ENCODE measurements at places on chromosomes 6 and 20.

DNA sequence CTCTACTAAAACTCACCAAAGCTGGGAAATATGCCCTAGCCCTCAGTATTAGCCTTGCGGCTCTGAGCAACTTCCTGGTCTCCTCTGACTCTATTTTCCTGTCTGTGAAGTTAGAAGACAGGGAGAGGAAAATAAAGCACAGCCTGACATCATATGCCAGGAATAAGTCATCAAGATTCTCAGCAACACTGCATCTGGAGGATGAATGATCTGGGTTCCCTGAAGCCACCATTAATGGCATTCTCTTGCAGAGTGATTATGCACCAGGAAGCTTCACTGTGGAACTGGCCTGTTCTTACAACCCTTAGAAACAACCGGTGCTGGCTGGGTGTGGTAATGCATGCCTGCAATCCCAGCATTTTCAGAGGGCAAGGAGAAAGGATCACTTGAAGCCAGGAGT lies 12.4 kb downstream of the ADGRF5 start:
- DNase-seq = no peak

DNA sequence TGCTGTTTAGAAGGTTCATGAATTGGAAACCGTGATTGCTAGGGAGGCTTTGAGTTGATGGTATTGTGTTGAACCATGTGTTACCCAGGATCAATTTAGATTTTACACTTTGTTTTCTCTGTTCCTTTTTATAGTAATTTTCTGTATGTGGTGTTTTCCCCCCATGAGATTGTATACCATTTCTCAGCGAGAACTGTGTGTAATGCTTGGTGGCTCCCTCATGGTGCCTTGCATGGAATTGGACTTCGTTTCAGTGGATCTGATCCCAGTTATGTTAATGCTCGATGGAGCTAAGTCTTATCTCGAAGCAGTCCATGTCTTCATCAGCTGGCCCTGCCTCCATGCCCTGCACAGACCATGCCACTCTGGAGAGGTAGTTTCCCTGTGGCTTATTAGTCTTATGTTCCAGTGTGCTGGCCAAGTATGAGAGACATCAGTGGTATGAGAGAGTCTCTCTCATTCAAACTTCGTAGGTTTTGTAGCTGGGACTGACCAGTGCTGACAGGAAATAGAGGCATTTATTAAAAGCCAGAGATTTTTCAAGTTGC lies 18.7 kb downstream of the PTPN1 start:
- no peak for DNase-seq

DNA sequence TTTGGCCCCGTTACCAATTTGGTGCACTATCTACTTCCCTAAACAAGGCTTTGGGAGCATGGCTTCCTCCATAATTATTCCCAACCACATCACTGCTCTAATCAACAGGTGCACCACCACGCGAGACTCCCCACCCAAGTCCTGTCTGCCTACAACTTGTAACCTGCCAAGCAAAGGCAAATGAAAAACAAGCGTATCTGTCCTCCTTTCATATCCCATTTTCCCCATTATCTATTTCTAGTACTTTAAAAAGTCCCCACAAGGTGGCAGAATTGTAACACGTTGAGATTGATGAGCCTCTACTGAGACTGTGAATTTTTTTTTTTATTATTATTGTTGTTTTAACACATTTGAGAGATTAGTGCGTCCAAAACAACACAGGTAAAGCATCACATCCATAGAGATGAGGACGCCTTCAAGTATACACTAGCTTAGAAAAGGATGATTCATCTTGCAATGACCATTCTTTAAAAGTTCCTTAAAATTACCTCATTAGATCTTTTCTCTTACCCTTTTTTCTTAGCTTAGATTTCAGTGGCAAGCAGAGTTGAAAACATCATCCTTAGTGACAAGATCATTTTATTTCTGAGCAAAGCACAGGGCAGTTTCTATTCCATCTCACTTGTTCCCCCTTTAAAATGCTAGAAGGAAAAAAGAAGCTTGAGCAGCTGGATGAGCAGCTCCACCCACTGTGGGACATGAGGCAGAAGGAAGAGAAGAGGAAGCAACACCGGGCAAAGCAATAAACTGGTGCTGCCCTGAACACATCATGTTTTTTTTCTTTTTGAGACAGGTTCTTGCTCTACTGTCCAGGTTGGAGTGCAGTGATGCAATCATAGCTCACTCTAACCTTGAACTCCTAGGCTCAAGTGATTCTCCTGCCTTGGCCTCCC lies 210.8 kb downstream of the ARHGAP18 start:
- DNase-seq = peak; percentile 16

DNA sequence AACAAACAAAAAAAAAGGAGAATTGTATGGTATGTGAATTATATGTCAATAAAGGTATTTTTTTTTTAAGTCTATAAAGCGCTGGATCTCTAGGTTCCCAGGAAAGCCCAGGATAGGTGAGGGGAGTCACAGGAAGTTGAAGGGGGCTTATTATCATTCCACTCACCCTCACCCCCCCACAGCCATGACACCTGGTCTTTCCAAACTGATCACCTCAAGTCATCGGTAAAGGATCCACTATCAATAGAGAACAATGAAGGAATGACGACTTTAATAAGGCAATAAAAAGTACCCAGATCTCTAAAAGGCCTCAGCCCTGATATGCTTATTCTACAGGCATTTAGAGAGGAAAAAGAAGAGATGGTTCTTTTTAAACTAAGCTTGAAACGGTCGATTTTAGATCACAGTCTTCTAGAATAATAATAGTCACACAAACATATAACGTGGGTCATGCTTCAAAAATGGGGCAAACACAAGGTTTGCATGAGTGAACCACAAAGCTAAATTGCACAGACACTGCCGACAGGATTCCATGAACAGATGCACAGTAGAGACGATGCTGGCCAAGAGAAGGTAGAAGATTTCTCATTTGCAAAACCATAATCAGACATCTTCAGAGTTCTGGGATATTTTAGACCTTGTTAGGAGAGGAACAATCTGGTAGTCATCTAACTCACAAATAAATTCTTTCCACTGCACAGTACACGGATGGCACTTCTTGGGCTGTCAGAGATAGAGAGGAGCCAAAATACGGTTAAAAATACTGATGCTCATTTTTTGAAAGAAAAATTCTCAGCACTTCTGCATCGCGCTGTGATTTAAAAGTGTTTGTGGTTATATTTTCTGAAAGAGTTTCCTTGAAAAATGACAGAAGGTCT lies 21.0 kb downstream of the ZMYND8 start:
- DNase-seq = no peak

DNA sequence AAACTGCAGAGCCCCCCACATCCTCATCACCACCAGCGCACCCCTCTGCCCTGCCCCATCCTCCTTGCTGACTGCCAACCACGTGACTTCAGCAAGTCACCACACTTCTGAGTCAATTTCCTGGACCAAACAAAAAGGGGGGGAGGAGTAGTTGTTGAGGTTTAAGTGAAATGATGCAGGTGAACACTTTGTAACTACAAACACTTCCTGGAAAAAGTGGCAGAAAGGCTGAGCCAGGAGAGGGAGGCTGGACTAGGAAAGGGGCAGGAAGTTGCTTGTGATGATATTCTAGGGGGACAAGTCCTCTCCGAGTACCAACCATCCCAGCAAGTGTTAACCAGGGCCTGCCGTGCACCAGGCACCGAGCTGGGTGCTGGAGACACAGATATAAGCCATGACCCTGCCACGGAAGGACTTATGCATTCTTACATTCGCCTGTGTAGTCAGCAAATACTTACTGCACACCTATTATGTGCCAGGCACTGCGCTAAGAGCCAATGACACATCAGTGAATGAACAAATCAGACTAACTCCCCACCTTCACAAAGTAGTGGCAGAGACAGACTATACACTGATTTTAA lies 67.3 kb downstream of the PREX1 start:
- no peak for DNase-seq

DNA sequence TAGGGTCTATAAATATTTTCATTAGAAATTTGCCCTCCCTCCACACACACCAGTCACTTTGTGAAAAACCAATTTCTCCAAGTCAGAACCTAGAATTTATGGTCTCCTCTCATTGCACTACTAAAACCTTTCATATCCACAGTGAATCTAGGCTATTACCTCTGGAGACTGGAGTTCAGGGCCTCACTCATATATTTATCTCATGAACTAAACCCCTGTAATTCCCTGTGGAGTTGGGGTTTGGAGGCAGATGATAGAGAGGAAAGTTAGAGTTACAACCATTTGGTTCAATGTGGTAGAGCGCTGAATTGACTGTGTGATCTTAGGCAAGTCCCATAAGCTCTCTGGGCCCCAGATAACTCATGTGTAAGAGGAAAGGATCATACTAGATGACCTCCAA lies 18.2 kb upstream of the CEP85L start:
- DNase-seq = no peak
